Ecto neural progenitor cell (in vitro differentiated cells): ENCODE measurements at places on chromosomes 16 and 17.

- DNase-seq: no peak
These were observed 27.8 kb upstream of the MGAT5B start for GRCh38 chr17:76840443-76840767.

- no peak for DNase-seq
These were observed 15.1 kb upstream of the PITPNM3 start for GRCh38 chr17:6571452-6571781.

GRCh38 chr17:57051886-57052361 lies 33.1 kb upstream of the AKAP1 start:
- no peak for DNase-seq

- DNase-seq: no peak
These were observed 63.4 kb downstream of the SMURF2 start for GRCh38 chr17:64598672-64599071.

DNA sequence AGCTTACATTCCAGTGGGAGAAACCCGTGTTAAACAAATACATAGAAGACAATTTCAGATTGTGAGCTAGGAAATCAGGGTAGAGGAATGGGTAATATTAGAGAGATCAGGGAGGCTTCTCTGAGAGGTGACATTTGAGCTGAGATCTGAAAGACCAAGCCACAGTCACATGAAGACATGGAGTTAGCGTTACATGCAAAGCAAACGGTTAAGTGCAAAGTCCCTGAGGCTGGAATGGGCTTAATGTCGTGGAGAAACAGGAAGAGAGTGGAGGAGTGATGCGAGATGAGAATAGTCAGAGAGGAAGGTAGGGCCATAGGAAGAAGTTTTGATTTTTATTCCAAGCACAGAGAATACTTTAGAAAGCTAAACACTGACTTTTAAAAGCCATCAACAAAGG lies 246.1 kb downstream of the IRX3 start:
- no peak for DNase-seq

DNA sequence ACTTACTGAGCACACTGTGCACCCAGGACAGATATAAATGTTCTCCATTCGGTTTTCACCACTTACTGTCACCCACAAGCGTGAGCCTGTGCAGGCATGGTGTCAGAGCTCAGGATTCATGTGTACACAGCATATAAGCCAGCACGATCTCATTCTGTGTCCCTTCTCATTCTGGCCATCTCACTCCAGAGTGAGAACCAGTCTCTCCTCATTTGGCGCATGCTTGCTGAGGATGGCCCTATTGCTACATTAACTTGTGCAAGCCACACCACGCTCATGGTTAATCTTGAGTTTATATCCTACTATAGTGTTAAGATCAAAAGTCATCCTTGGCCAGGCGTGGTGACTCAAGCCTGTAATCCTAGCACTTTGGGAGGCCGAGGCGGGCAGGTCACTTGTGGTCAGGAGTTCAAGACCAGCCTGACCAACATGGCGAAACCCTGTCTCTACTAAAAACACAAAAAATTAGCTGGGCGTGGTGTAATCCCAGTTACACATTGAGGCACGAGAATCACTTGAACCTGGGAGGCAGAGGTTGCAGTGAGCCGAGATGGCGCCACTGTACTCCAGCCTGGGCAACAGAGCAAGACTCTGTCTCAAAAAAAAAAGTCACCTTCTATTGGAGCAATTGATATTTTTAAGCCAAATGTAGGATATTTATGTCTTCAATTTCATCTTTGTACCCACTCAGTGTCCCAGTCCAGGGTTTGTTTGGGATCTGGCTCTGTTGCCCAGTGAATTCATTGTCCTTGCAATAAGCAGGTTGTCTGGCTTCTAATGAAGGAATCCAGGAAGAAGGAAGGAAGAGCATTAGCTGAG lies 20.9 kb downstream of the SOCS1 start:
- DNase-seq: no peak

- DNase-seq: no peak
These were observed 59.0 kb downstream of the ACSM2A start for GRCh38 chr16:20510323-20510722.

DNA sequence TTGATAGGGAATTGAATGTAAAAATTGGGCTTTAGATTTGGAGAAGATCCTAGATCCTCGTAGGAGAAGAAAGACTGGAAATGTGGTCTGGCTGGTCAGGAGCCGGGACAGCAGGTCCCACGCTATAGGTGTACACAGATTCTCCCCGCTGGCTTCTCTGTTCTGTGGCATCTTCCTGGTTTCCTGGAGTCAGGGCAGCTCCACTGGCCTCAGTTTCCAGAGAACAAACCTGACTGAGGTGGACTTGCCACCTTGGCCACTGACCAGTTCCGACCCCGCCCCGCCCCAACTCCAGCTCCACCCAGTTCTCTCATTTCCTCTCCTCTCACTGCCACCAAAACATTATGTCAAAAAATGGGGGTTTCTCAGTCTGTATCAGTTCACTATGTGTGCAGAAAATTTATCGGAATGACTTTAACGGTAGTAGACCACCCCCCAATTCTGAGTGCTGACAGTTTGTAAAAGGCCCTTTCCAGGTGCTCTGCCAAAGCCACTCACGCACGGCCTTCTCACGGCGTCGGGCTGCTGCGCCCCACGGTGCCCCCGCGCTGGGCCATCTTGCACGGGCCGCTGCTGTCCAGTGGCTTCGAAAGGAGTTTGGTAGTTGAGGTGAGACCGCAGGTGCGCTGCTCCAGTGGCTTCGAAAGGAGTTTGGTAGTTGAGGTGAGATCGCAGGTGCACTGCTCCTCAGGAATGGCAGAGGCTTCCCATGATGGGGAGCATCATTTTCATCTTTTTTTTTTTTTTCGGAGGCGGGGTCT lies 161.4 kb upstream of the CHMP6 start:
- DNase-seq: no peak

DNA sequence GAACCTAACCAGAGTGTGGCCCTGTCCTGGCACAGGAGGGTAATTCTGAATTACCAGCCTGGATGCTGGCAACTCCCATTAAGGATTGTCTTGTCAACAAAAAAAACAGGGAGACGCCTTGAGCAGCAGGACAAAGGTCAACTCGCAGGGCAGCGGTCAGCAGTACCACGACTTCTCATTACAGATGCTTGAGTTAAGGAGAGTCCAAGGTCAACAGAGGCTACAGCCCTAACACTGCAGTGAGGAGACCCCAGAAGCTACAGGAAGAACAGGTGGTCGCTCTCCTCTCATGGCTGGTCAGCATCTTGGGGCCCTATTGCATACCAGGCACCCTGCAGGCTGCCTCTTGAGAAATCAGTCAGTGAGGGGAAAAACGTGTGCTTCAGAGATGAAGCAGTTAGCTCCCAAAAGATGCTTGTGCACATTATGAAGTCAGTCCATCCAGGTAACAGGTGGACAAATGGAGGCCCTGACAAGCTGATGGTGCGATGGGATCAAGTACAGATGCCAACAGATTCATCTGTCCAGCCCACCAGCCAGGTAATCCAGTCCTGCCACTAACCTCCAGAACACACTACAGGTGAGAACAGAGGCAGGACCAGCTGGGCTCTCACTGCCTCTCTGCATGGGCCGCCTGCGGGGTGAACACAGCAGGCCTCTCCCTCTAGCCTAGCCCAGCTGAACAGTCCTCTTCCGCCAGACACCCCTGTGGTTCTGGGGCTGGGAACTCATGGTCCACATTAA lies 4.2 kb downstream of the CSNK1D start:
- peak; percentile 47 for DNase-seq

DNA sequence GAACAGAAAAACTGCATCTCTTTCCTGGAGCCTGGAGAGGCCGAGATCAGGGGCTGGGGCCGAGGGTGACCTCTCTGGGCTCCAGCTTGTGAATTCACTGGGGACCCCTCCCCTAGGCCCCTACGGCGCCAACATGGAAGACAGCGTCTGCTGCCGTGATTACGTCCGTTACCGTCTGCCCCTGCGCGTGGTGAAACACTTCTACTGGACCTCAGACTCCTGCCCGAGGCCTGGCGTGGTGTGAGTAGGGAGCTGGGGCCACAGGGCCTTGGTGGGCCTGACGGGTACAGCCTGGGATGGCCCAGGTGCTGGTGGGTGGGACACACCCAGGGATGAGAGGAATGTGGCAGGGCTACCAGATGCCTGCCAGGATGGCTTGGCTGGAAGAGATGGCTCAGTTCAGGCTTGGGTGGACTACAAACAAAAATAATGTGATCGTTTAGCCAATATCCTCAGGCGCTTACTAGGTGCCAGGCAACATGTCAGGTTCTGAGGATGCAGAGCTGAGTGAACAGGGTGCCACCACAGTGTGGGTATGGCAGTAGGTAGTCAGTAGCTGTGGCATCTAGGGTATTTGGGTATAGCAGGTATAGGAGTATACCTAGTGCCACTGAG lies 1.8 kb downstream of the CCL22 start:
- DNase-seq: no peak

- DNase-seq: no peak
These were observed 184.8 kb upstream of the CIBAR2 start for GRCh38 chr16:85296859-85297660.

- DNase-seq: no peak
These were observed 6.3 kb downstream of the CA5A start for GRCh38 chr16:87929986-87930385.
